ENCODE measurements at places on chromosomes 4 and X.

- DNase-seq, result no peak
Observed at GRCh38 chrX:11992271-11992670, 146.0 kb upstream of the FRMPD4 start.

GRCh38 chr4:18075823-18076433, 54.4 kb upstream of the LCORL start:
- no peak for DNase-seq

- DNase-seq, result no peak
Observed at GRCh38 chr4:152708361-152708760, 28.6 kb upstream of the TMEM154 start.

- no peak for DNase-seq
Observed at GRCh38 chr4:110503270-110504083, 27.5 kb downstream of the ENPEP start.

- DNase-seq, result no peak
Observed at GRCh38 chrX:108018656-108019381, 26.0 kb upstream of the VSIG1 start.

DNA sequence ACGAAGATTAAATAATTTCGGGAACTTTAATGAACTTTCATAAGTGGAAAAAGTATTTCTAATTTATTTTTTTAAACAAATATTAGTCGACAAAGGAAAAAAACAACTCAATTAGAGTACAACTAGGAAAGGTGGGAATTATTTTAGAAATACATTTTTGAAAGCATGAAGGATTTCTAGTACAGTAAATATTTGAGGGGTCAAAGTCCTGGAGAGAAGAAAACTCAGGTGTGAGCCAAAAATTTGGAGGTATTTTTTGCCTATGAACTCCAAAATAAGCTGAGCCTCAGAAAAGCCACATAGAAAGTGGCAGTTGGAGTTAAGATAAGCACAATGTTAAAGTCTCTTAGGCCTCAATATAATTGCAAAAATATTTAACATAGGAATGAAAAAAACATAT, 2017.3 kb downstream of the C4orf33 start:
- DNase-seq, result no peak

- no peak for DNase-seq
Observed at GRCh38 chrX:101195442-101196173, 24.0 kb upstream of the DRP2 start.
